ENCODE measurements at places on chromosomes 7 and 10.
A peak's percentile ranks its signal among the peaks of the same experiment; 100 is the strongest.

- no peak for DNase-seq
Observed at GRCh38 chr10:77358656-77359055, 279.0 kb downstream of the KCNMA1 start.

GRCh38 chr7:149654588-149654987 lies 118.8 kb downstream of the ZNF467 start:
- no peak for DNase-seq

- DNase-seq: no peak
Observed at GRCh38 chr10:115963848-115964247, 309.2 kb downstream of the GFRA1 start.

GRCh38 chr7:126445991-126446390 lies 806.8 kb downstream of the GRM8 start:
- no peak for DNase-seq

GRCh38 chr10:130254243-130254642 lies 118.1 kb downstream of the GLRX3 start:
- DNase-seq: no peak

DNA sequence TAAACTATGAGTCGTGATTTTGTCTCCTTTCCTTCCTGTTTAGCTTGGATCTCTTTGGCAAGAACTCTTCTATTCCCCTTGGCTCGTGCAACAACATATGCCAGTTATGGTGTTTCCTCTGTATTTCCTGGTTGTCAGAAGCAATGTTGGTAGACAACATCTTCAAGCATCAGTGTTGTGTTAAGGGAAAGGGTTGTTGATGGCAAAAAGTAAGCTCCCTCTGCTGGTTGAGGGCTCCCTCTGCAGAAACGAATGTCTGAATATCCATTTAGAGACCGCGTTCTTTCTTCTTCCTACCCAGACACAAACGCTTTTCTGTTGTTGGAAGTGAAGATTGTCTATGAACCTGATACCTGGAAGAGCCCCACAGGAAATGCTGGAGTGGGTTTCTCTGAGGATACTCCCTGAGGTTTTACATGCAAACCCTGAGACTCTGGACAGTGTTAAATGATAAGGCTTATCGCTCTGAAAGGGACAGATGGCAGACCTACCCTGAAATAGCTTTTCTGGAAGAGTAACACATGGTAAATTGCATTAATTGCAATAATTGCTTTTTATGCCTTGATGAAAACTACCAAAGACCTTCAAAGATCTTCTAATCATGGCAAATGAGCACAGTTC lies 23.5 kb upstream of the C1QL3 start:
- DNase-seq: peak; percentile 4

DNA sequence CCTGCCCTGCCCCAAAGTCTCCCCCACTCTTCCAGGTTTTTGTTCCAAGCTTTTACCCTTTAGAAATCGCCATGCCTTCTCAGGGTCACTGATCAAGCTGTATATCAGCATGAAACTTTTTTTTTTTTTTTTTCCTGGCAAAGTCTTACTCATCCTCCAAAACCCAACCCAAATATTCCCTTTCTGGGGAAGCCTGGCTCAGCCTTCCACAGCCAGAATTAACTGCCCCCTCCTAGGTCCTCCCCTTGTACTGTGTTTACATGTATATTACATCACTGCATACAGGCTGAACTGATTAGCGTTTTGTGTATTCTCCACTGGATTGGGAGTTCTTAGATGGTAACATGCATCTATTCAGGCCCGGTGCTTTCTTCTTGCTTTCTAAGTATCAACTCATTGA lies 4.6 kb upstream of the NOBOX start:
- DNase-seq: no peak

- DNase-seq: no peak
Observed at GRCh38 chr10:130214431-130214830, 78.2 kb downstream of the GLRX3 start.

- DNase-seq: no peak
Observed at GRCh38 chr10:61623161-61623560, 39.6 kb upstream of the CABCOCO1 start.

- DNase-seq: no peak
Observed at GRCh38 chr10:5581670-5582566, 57.2 kb downstream of the CALML3 start.

DNA sequence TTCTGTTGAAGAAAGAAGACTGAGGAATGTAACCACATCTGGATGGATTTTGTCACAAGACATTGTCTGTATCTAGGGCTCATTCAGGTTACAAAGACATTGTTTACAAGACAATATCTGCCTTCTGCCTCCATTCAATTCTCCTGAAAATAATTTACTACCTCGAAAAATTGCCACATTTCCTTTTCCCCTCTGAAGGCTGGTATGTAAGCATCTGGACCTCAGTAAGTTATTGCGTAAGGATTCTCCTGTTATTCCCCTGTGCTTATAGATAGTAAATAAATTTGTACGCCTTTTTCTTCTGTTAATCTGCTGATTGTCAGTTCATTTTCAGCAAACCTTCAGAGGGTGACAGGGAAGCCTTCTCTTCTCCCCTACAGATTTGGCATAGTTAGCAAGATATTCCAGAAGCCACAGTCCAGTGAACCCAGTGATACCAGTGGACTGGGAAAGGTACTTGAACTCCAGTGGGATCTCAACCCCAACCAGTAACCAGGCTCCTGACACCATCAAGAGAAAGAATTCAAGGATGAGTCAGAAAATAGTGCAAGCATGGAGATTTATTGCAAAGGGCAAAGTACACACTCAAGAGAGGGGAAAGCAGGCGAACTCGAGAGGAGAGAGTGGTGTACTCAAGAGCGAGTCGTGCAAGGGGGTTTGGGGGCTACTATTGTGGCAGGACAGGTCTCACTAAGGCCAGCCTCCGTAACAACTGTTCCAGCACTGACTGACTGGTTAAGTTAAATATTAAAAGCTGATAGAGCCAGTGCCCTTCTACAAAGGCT lies 706.9 kb upstream of the GHITM start:
- no peak for DNase-seq

DNA sequence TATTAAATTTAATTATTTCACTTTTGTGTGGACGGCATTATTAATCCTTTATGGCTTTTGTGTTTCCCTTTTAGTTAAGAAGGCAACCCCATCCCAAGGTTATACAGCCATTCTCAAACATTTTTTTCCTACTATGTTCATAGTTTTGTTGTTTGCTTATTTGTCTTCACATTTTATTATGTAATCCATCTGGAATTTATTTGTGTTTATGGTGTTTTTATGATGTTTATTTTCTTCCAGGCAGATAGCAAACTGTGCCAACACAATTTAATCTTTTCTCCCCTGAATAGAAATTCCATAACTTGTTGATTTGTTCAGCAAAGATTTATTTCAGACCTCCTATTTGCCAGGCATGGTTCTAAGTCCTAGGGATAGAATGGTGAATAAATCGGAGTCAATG lies 42.9 kb downstream of the RAB18 start:
- DNase-seq: no peak

DNA sequence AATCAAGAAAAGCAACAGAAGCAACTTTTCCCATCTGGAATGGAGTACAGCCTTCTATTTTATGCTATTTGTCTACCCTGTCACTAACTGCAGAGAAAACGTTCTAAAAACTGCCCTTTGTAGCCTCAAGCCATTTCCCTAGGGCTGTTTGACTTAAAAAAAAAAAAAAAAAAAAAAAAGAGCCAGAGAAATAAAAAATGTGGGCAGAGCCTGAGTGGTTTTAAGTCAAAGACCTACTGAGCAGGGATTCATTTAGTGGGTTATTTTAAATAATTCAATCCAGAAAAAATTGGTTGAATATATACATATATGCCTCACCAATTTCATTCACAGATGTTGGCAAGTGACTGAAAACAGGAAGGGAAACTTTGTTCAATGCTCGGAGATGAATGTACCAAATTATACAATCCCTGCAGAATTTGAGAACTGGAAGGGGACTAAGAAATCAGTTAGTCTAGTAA lies 75.2 kb downstream of the PPP1R3C start:
- no peak for DNase-seq

- no peak for DNase-seq
Observed at GRCh38 chr10:17213646-17214349, 12.3 kb upstream of the TRDMT1 start.

DNA sequence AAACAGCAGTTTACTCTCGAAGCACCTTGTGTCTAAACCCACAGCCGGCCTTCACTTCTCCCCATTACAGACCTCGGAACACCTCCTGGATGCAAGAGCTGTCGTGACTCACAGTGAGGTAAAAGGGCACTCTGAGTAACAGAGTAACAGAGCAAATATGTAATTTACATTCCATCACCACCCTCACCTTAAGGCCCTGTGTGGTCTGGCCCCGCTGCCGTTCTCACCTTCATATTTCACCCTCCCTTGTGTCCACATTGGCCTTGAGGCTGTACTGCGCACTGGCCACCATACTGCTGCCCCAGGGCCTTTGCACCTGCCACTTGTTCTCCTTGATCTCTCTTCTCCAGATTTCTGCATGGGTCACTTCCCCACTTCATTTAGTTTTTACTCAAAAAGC lies 12.6 kb downstream of the FFAR4 start:
- no peak for DNase-seq

DNA sequence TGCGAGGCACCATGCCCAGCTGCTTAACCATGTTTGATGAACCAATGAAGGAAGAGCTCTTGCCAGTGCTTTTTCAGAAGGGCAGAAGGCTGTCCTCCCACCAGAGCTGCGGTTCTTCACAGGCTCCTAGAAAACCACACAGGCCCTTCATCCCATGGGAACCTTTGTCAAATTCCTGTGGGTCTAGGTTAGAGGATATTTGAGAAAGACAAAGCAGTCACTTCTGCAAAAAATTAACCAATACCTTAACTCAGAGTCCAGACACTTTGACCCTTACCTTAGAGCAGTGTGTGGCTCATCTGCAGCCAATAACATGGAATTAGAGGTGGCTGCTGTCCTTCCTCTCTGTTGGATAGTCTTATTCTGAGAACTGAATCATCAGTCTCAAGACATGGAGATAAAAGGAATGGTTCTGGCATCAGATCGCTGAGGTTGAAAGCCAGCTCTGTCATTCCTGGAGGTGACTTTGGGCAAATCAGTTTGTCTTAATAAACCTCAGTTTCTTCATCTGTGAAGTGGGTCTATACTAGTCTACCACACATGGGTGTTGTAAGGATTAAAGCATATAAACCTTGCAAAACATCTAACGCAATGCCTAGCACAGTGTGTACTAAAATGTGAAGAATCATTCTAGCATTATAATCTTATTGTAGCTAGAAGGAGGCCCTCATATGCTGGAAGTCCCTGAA lies 65.1 kb upstream of the PIP4K2A start:
- no peak for DNase-seq

DNA sequence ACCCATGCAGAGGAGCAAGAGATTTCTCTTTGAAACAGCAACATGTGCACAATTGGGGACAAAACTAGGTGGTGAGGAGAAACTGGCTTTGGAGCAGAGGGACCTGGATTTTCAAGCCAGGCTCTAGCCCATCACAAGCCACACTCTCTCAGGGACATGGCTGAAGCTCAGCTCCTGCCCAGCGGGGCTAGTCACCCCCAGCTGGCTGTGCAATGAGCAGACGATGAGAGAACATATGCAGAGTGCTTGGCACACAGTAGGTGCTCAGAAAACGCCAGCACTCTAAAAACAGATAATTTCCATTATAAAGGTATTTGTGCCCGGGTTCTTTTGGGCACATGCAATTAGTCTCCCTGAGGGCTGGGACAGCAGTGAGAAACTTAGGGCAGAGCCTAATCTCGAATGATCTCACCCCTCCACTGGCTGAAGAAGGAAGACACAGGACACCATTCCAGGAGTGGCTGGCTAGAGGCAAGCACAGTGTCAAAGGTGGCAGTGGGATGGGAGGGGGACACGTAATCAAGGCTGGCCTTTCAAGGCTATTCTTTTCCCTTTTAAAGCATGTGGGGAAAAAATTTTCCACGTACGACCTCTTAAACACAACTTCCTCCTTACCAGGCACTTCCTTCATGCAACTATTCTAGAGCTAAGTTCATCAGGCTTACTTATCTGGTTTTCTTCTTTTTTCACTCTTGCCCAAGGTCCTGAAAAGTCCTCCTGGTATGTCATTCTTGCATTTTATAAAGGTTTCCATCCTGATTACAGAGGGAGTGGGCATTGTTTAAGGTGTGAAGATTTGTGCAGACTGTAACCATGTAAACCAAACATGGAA lies 15.1 kb downstream of the FAM53B start:
- no peak for DNase-seq

DNA sequence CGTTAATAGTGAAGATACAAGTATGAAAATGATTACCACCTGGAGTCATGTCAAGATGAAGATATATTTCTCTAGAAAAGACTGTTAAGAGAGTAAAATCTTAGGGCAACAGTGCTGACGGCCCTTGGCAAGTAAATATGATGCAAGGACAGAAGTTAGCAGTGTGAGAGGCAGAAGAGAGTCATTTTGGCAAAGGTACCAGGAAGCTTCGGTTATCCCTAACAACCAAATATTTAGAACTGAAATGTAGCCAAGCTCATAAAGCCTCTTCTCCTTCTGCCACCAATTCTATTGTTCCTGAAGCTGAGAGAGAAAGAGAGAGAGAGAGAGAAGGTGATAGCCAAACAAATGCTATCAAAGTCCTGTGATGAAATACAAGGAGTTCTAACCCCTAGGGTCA lies 109.6 kb downstream of the MACC1 start:
- DNase-seq: no peak

- DNase-seq: no peak
Observed at GRCh38 chr10:22475651-22476600, 130.6 kb downstream of the SPAG6 start.

GRCh38 chr7:124781418-124781817 lies 15.8 kb upstream of the GPR37 start:
- no peak for DNase-seq

GRCh38 chr10:115047705-115048104 lies 45.5 kb upstream of the ATRNL1 start:
- DNase-seq: no peak

DNA sequence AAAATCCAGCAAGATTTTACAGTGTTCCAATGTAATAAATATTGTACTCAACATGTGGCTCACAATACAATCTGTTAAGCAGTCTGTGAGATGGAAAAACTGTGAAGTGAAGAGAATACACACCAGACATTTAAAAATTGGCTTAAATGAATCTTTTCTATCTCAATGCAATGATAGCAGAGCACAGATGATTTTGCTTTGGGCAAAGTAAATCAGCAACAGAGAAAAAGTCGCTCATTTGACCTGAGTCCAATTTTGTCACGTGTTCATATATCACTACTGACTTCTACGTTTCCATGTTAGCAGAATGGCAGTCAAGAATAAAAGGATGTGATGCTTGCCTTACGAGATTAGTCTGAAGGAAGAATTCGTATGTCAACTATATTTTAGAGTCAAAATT lies 506.7 kb downstream of the POM121L12 start:
- no peak for DNase-seq

DNA sequence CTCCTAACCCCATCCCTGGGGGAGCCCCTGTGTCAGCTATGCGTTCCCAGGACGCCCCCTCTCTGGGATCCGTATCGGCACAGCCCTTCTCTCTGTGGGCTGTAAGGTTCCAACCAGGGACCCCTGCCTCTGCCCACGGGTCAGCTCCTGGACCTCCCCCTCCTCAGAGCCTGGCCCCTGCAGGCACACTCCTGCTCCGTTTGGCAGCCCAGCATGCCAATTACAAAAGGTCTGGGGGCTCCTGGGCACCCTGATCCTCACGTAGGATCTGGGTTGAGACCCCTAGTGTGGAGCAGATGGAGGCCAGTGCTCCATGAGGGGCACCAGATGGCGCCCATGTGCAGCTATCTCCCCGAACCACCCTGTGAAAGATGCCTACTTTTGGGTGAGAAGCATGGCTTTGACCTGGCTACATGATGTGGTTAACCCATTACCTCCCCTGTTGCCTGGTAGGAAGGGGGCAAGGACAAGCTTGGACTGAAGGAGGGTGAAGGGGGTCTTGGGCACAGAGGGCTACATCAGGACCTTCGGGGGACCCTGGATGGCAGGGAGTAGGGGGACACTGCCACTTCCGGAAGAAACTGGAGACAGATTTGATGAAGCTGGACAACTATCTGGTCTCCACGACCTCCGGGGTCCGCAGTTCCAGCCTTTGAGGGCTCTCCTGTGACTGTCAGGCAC lies 9.0 kb downstream of the TACR2 start:
- DNase-seq: no peak
